Activated CD4-positive, alpha-beta memory T cell treated with anti-CD3 and anti-CD28 coated beads, Interleukin-2, amount 10 ng/mL, durations not matched to agents 7 days and 5 days (primary cell): ENCODE measurements at places on chromosomes 11 and 22. TPM values are rescaled to one million over a fixed set of nuclear protein-coding genes. Genes with fewer than 3 reads are reported as not detected.

- no peak for DNase-seq
- H3K36me3 ChIP-seq = no peaks in the 10 kb centered on the region
- no peaks in the 10 kb centered on the region for H3K27me3 ChIP-seq
- H3K27ac ChIP-seq = no peak overlapping the region
- H3K4me3 ChIP-seq = no peak overlapping the region
Observed at GRCh38 chr22:47421846-47422245, 659.4 kb downstream of the TBC1D22A start.

- peaks cover 64% of the 10 kb centered on the region for H3K36me3 ChIP-seq
- no peak overlapping the region for H3K27ac ChIP-seq
- DNase-seq = no peak
- peaks cover 2% of the 10 kb centered on the region for H3K4me1 ChIP-seq
- H3K4me3 ChIP-seq = no peak overlapping the region
- no peaks in the 10 kb centered on the region for H3K27me3 ChIP-seq
Observed at GRCh38 chr22:29348956-29349355, 33.5 kb upstream of the RASL10A start.

DNA sequence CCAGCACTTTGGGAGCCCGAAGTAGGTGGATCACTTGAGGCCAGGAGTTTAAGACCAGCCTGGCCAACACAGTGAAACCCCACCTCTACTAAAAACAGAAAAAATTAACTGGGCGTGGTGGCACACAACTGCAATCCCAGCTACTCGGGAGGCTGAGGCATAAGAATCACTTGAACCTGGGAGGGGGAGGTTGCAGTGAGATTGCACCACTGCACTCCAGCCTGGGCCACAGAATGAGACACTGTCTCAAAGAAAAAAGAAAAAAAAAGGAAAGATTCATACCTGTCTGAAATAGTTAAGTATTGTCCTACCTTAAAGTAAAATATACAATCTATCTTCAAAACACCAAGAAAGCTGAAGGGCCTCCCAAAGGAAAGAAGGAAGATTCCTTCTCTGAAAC lies 20.1 kb downstream of the RBFOX2 start:
- no peak overlapping the region for H3K27ac ChIP-seq
- H3K4me3 ChIP-seq = no peak overlapping the region
- no peaks in the 10 kb centered on the region for H3K36me3 ChIP-seq
- no peak for DNase-seq
- H3K4me1 ChIP-seq = no peaks in the 10 kb centered on the region

DNA sequence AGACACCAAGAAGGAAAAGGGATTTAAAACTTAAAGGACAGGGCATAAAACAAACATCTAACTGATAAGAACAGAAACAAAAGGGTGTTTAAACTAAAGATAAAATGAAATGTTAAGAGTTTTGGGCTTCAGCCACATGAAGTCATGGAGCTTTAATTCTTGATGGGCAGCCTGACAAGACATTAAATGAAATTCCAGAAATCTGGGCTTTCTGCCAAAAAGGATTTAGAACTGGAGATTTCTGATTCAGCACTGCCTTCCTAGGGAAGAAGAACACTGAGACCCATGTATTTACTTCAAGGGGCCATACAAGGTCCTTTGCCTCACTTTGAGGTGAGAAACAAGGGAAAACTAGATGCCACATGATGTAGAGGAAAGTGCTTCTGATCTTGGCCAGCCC lies 355.9 kb upstream of the RAG2 start:
- no peak overlapping the region for H3K4me3 ChIP-seq
- H3K4me1 ChIP-seq = no peaks in the 10 kb centered on the region
- no peaks in the 10 kb centered on the region for H3K36me3 ChIP-seq
- DNase-seq = no peak

OR2AT4 gene
- not detected for total RNA-seq

DNA sequence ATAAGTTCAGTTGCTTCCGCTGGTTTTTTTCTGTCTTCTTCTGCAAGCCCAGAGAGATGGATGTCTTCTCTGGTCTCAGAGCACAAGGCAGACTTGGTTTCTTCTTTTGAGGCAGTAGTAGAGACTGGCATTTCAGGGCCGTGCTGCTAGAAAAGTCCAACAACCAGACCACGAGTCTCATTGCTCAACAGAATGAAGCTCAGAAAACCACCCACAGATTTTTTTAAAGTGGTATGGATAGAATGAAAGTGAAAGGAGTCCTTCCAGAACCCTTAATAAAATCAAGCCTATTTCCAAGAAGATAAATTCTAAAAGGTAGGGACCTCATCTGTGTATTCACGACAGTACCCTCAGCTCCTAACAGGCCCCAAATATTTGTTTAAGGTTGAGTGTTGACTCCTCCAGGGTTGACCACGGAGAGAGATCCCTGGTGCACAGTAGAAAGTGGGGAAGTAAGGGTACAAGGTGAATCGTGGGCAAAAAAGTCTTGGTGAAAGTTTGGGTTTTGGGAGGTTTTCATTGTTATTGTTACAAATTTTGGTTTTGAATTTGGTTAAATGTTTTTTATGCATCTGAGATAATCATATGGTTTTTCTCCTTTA lies 43.6 kb upstream of the DDX6 start:
- no peak for DNase-seq
- H3K27ac ChIP-seq = no peak overlapping the region
- peak overlapping the region; percentile 54 for H3K4me3 ChIP-seq
- H3K36me3 ChIP-seq = no peaks in the 10 kb centered on the region
- H3K4me1 ChIP-seq = peaks cover 16% of the 10 kb centered on the region
- no peaks in the 10 kb centered on the region for H3K27me3 ChIP-seq
